ENCODE measurements at places on chromosomes 13 and 19.

GRCh38 chr19:55489711-55490477, 1.7 kb downstream of the SSC5D start:
- DNase-seq = no peak

DNA sequence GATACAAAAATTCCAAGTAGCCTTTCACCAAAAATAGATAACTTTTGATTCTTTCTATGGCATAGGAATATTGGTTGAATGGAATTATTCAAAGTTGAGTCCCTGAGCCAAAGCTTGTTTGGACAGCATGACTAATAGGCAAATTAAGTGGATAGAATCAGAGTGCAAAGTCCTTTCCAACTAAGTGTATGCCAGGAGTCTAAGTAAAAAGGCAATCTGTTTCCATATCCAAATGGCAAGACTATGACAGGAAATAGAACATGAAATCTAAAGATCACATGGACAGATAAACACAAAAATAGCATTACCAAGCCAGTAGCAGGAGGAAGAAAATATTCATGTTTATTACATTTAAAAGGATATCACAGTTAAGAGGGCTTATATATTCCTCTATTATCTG, 804.6 kb downstream of the SLITRK6 start:
- no peak for DNase-seq

DNA sequence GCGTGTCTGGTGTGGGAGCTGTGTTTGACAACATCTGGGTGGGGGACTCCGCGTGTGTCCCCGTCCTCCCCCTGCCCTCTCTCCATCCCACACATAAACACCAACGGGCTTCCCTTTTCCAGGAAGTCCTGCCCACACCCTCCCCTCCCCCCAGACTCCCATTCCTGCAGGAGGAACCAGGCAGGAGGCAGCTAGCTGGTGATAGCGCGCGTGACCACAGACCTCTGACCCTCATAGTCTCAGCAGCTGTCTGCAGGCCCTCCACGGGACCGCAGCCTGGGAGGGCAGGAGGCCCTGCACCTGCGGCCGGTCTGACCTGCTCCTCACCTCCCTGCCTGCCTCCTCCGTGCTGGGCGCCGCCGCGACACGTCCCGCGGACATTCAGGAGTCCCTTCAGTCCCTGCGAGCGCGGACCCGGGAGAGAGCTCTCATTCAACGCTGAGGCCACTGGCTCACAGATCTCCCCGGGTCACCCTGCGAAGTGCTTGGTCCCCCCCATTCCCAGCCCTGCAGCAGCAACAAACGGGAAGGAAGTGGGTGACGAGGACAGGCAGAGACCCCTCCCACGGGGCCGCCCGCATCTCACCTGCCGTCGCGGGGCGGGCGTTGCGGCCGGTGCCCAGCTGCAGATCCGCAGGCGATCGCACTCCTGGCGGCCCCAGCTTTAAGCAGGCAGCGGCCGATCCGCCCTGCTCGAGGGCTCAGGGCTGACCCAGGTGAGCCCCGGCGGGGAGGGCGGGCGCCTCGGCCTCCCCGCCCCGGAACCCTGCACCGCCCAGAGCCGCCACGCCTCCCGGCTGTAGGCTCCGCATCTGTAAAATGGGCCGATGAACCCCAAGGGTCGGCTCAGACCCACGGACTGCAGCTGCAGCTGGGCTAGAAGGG, 1.1 kb upstream of the ACP5 start:
- DNase-seq = no peak

DNA sequence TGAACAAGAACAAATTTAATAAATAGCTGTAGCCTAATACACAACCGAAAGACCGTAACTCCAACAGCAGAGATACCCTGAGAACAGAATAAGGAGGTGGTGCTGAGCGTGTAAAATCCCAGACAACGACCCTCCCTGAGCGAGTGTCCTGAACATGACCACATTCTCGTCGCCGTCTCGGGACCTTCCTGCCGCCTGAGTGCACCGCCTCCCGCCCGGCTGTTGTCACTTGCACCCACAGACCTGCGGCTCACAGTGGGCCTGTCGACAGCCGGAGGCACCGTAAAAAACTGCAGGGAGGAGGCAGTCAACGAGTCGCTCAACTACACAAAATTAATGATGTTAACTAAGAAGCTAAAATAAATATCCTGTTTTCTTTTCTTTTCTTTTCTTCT, 35.8 kb upstream of the GRTP1 start:
- no peak for DNase-seq

DNA sequence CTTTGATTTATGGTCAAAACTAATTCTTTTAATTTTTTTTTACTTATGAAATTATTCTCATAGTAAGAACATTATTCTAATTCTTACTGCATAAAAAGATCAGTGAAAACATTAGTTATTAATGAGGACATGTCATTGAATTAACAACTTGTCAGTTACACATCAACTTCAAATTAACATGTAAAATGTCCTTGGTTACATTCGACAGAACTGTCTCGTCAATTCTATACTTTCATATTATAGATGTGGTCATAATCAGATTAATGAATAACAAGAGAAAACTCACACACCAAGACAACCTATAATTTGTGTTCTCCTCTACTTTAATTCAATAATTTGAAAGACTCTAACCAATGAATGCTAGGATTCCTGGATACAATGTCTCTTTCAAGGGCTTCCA, 66.7 kb downstream of the KATNAL1 start:
- no peak for DNase-seq

- DNase-seq = no peak
Measured at GRCh38 chr13:111114362-111115060, 599 bp upstream of the ARHGEF7 start.

DNA sequence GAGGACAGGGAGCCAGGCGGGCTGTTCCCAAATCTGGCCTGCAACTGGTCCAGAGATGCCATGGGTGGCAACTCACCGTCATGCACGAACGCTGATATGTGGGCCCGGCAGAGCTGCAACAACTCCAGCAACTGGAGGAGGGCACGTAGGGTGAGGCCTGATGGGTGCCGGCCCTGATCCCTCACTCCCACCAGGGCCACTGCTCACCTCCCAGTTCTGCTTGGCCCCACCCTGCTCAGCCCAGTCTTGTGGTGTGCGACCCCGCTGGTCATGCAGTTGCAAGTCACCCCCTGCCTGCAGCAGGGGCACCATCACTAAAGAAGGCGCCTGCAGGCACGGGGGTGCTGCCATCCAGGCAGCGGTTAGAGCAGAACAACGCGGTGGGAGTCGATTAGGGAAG, 16.9 kb downstream of the ARHGAP33 start:
- DNase-seq = no peak

DNA sequence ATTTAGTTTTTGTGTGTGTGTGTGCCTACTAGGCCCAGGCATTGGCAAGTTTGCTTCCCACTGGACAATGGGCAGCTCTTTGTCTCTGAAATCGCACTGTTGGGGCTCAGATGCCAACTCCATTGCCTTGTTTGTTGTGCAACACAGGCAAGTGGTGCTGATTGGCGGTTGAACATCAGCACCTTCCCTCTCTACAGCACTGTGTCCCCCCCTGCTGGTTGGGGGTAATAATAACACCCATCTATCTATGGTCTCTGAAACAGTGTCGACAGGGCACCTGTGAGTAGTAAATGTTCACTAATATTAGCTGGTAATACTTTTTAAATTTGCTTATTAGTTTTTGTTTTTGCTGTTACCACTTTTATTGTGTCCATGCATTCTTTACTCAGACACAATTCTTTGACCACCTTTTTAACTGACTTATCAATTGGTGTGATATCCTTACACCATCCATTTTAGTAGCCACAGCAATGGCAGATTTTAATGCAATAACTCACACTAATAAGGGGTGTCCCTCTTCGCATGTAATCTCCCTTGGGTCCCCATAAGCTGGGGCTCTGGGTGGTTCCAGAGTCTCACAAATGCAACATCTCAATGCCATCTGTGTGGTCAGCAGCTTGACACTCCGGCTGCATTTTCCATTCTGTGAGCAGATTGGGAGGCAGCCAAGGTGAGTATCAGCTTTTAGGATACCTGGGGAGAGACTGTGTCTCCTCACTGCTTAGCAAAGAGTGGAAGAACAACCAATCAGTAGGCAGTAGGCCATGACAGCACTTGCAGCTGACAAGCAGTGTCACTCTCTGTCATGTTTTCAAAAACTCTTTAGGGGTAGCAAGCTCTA, 47.7 kb upstream of the UQCRFS1 start:
- DNase-seq = no peak

DNA sequence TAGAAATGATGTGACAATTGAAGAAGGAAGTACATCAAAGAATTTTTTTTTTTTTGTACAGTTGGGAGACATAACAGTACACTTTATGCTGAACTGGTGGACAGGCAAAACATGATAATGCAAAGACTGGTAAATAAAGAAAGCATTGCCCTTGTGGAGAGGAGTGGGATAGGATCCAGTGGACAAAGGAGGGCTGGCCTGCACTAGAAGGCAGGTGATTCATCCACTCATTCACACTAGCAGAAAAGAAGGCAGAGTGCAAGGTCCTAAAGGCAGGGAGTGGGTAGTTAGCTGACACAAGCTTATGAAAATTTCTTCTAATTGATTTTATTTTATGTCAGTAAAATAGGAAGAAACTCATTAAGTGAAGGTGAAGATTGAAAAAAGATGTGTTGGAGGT, 17.6 kb upstream of the NALCN start:
- no peak for DNase-seq
